Heart left ventricle (tissue), 16 donors: ENCODE measurements at places on chromosomes 1 and 21. TPM values are rescaled to one million over a fixed set of nuclear protein-coding genes. Genes with fewer than 3 reads are reported as not detected.
A peak's percentile ranks its signal among the peaks of the same experiment; 100 is the strongest.

GRCh38 chr1:59161136-59161535 lies 135.8 kb upstream of the FGGY start:
- peaks cover 11% of the 10 kb centered on the region for H3K4me1 ChIP-seq
- no peaks in the 10 kb centered on the region for H3K36me3 ChIP-seq
- H3K27me3 ChIP-seq, result no peaks in the 10 kb centered on the region

ACOT11 gene
- 55.9 TPM for total RNA-seq

GRCh38 chr1:25845664-25846063 lies 13.6 kb downstream of the AUNIP start:
- DNase-seq, result no peak
- H3K36me3 ChIP-seq, result no peaks in the 10 kb centered on the region
- H3K27ac ChIP-seq, result no peak overlapping the region
- H3K27me3 ChIP-seq, result no peaks in the 10 kb centered on the region
- no peak overlapping the region for H3K4me3 ChIP-seq

DNA sequence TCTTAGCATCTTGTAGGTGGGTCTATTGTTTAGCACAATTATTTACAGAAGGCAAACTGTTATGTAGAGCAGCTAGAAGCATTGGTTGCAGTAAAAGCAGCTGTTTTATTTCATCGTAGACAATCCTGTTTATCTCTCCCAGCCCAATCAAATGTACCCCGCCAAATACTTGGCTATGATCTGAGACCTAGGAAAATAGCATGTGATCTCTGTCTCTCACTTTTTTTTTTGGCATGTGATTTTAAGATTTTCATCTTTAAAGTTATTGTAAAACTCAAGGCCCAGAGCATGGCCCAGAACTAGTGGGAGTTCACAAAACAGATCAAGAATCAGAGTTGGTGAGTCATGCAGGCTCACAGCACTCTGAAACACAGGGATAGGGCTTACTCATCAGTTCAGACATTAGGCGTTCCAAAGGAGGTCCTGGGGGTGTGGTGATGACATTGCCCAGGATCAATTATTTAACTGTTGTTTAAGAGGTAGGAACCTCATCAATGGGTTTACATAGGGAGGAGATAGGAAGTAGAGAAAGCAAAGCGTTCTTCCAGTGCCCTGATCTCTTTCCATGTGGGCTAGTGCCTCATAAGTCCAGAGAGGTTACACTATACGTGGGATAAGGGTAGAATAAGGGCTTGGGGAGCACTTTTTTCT lies 40.2 kb downstream of the TBX19 start:
- no peak overlapping the region for H3K27ac ChIP-seq
- H3K4me1 ChIP-seq, result no peaks in the 10 kb centered on the region
- peak; percentile 29 for DNase-seq
- H3K36me3 ChIP-seq, result no peaks in the 10 kb centered on the region
- no peaks in the 10 kb centered on the region for H3K27me3 ChIP-seq

DNA sequence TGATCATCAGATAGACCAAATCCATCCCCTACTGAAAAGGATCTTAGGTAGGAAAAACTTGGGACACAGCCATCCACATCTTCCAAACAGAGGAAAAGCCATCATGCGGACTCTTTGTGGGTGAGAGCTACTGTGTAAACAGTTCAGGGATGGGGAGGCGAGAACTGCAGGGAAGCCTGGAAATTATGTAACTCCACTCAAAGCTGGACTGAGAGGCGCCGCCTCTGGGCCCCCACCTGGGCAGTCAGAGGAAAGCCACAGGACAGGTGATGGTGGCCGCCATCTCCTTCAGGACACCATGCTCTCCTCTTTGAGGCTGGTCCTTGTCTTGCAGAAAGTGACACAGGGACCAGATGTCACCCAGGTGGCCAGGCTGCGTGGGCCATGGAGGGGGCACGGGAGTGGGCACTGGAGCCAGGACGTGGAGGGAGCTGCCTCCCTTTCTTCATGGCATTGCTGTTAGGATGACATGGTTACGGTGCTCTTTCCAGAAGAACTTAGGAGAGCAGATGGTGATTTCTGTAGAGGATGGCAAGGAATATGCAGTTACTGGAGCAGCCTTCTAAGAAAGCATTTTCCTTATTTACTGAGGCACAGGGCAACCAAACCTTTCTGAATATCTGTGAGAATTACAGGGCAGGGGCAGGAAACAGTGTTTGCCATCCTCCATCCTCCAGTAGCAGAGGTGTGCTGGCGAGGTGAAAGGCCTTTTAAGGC lies 32.0 kb upstream of the TDRD10 start:
- H3K36me3 ChIP-seq, result no peaks in the 10 kb centered on the region
- peak overlapping the region; percentile 6 for H3K27ac ChIP-seq
- no peaks in the 10 kb centered on the region for H3K4me1 ChIP-seq

DNA sequence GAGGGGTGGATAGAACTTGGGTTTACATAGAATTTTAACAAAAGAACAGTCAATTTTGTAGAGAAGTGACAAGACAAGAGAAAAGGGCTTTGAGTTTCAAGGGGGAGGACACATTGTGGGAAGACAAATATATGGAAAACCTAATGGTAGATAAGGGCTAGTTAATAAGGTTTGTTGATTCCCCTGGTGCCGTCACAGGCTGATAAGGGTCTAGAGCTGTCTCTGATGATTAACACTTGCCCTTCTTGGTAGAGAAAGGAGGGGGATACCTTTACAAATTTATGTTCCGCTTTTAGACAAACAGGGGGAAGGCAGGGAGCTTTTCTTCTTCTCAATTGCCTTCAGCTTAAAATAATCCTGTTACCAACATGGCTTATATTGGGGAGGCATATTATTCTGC lies 124.3 kb downstream of the ETS2 start:
- H3K4me1 ChIP-seq, result peaks cover 45% of the 10 kb centered on the region
- H3K27ac ChIP-seq, result no peak overlapping the region
- no peak overlapping the region for H3K4me3 ChIP-seq
- DNase-seq, result no peak
- H3K27me3 ChIP-seq, result no peaks in the 10 kb centered on the region

GRCh38 chr1:207077470-207078377 lies 10.9 kb upstream of the C4BPB start:
- no peaks in the 10 kb centered on the region for H3K36me3 ChIP-seq
- no peak overlapping the region for H3K4me3 ChIP-seq
- H3K27ac ChIP-seq, result peak overlapping the region; percentile 68

TNNI3K gene
- 59.9 TPM for total RNA-seq

- H3K27me3 ChIP-seq, result no peaks in the 10 kb centered on the region
- H3K27ac ChIP-seq, result no peak overlapping the region
- DNase-seq, result no peak
Observed at GRCh38 chr1:168301664-168302320, 21.1 kb downstream of the TBX19 start.

DNA sequence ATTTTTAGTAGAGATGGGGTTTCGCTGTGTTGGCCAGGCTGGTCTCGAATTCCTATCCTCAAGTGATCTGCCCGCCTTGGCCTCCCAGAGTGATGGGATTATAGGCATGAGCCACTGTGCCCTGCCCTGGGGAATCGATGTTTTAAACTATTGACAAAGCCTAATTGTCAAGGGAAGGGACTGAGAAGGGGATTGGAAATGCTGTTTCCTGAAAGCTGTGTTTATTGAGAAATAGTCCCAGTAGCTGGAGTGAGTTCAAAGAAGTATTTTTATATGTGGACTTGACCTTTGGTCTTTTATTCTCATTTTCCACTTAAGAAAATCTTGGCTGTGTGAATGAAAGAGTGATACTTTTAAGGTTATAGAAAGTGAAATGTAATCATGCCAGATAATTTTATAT lies 47.5 kb downstream of the KIF1B start:
- H3K36me3 ChIP-seq, result no peaks in the 10 kb centered on the region
- no peak overlapping the region for H3K4me3 ChIP-seq
- H3K27me3 ChIP-seq, result no peaks in the 10 kb centered on the region
- peaks cover 7% of the 10 kb centered on the region for H3K4me1 ChIP-seq
- no peak for DNase-seq

DNA sequence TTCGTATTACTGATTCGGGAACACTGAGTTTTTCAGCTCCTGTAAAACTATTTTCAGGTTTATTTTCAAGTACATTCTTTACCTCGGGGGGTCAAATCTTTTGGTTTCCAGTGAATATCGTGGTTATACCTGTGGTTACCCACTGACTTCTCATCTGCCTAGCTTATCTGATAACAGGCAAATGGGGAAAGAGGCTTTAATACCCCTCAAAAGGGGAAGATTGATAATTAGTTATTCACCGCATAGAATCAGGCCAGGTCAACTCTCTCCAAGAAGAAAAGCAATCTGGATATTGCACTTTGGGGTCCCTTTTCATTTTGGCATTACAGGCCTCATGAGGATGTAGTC lies 23.0 kb downstream of the RUNX1 start:
- no peak overlapping the region for H3K27ac ChIP-seq
- H3K27me3 ChIP-seq, result no peaks in the 10 kb centered on the region
- peak overlapping the region; percentile 39 for H3K4me3 ChIP-seq
- no peak for DNase-seq

DNA sequence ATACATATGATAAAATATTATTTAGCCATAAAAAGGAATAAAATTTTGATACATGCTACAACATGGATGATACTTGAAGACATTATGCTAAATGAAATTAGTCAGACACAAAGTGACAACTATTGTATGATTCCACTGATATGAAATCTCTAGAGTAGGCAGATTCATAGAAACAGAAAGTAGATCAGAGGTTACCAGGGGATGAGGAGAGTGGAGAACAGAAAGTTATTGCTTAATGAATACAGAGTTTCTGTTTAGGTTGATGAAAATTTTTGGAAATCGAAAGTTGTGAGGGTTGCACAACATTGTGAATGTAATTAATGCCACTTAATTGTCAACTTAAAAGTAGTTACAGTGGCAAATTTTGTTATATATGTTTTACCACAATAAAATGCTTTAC lies 315.7 kb upstream of the USP25 start:
- no peak for DNase-seq
- H3K4me1 ChIP-seq, result no peaks in the 10 kb centered on the region
- no peaks in the 10 kb centered on the region for H3K27me3 ChIP-seq
- no peak overlapping the region for H3K27ac ChIP-seq

DNA sequence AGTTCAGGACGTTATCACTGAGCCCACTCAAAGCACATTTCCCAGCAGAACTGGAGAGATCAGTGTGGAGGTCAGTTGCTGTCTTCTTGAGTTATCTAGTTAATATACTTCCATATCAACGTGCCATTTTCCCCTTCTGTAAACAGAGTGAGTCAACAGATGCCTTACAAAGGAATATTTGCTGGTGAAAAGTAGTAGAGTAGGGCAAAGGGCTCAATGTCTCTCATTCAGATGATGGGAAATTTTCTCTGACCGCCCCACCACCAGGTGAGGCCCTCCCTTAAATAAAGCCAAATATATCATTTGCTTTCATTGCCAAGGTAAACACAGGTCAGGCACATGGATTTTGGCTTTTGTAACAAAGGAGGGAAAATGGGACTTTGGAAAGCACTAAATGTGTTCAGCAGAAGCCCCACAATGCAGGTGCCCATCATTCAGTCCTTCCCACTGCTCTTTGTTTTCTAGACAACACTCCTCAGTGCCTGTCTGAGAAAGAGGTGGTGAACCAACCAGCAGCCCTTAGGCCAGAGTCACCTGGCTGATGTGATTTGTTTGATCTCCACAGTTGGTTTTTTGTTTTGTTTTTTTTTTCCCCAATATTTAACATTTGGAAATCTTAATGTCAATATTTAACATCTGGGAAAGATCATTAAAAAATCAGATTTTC lies 40.5 kb upstream of the SAMD13 start:
- no peaks in the 10 kb centered on the region for H3K4me1 ChIP-seq
- no peak overlapping the region for H3K27ac ChIP-seq
- H3K36me3 ChIP-seq, result no peaks in the 10 kb centered on the region
- DNase-seq, result no peak
- no peaks in the 10 kb centered on the region for H3K27me3 ChIP-seq

DNA sequence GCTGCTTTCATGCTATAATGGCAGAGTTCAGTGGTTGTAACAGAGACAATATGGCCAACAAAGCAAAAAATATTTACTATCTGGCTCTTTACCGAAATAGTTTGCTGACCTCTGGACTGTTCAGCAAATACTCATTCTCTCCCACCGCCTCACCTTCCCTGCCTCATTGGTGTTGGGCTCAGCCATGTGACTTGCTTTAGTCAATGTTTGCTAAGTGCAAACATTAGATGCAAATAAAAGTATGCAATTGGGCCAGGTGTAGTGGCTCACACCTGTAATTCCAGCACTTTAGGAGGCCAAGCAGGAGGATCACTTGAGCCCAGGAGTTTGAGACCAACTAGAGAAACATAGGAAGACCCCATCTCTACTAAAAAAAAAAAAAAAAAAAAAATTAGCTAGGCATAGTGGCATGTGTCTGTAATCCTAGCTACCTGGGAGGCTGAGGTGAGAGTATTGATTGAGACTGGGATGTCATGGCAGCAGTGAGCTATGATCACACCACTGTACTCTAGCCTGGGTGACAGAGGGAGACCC lies 55.1 kb downstream of the RPL5 start:
- H3K27me3 ChIP-seq, result no peaks in the 10 kb centered on the region
- no peak overlapping the region for H3K27ac ChIP-seq
- H3K4me3 ChIP-seq, result no peak overlapping the region
- H3K36me3 ChIP-seq, result no peaks in the 10 kb centered on the region
- DNase-seq, result no peak

AGT gene
- total RNA-seq, result 37.1 TPM

DNA sequence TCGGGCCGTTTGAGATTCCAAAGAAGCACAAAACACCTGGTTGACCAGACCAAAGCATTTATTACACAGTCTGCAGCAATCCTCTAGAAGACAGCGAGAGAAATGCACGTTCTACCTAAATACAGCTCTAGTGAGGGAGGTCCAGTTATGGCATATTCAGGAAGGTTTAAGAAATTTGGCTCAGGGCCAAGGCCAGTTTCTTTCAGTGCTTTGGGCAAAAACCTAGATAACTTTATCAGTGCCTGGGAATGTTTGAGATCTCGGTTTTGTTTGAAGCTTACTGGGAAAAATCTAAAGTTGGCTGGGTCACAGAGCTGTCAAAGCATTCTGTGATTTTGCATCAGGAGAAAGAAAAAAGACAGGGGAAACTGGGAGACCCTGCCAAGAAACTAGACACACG lies 514.0 kb upstream of the TMPRSS15 start:
- no peaks in the 10 kb centered on the region for H3K27me3 ChIP-seq
- H3K4me1 ChIP-seq, result no peaks in the 10 kb centered on the region
- no peak for DNase-seq
- H3K4me3 ChIP-seq, result no peak overlapping the region

DNA sequence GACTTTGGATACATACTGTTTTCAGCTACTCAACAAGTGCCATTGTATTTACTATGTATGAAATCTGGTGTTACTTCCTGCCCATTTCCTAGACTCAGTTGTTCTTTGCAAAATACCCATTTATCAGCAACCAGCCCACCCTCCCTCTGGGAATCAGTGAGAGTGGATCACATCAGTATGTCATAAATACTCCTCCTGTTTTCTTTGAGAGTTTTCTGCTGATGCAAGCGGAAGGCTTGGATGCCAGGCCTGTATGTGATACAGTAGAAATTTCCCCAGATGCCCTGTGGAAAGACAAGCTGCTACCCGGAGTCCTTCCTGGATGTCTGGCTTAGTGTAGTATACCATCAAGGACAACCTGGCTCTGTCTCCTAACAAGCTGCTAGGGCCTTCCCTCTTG lies 2.4 kb upstream of the PTPRC start:
- H3K4me3 ChIP-seq, result no peak overlapping the region
- H3K27me3 ChIP-seq, result no peaks in the 10 kb centered on the region
- H3K27ac ChIP-seq, result no peak overlapping the region
- DNase-seq, result no peak
- no peaks in the 10 kb centered on the region for H3K4me1 ChIP-seq

- DNase-seq, result peak; percentile 84
- peak overlapping the region; percentile 94 for H3K27ac ChIP-seq
- H3K4me3 ChIP-seq, result peak overlapping the region; percentile 96
- H3K4me1 ChIP-seq, result peaks cover 8% of the 10 kb centered on the region
Observed at GRCh38 chr1:58783090-58783992, 506 bp downstream of the JUN start.
